ENCODE measurements at places on chromosomes 16 and 17. TPM values are rescaled to one million over a fixed set of nuclear protein-coding genes. Genes with fewer than 3 reads are reported as not detected.

- DNase-seq: no peak
These were observed 91.3 kb downstream of the METRNL start for GRCh38 chr17:83170571-83171260.

DNA sequence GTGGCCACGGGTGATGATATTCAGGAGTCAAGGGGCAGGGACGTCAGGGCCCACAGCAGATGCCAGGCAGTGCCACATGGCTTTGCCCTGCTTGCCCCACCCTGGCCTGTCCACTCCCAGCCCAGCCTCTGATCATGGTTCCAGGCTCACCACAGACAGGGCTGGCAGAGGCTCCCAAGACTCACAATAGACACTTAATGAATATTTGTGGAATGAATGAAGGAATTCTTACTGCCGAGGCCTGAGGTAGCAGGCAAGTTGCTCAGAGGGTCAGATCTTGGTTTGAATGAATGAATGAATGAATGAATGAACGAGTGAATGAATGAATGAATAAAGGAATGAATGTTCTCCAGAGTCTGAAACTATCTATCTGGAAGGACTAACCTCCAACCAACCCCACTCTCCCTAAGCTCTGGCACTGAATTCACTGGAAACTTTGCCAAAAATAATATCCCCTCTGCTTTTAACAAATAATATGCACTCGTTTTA lies 60.9 kb downstream of the RAI1 start:
- no peak for DNase-seq

GRCh38 chr16:72371307-72372086 lies 199.5 kb upstream of the PMFBP1 start:
- DNase-seq: no peak

DNA sequence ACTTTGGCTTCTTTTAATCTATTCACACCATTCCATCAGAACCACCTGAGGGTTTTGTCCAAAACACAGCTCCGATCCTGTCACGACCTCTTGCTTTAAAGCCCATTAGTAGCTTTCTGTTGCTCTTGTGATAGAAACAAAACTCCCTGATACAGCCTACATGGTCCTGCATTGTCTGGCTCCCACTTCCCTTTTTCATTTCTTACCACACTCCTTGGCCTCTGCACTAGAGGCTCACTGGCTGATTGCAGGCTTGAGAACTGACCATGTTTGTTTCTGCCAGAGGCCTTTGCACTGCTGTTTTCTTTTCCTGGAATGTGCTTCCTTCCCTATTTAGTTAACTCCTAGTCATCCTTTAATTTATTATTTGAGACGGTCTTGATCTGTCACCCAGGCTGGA lies 23.7 kb downstream of the IST1 start:
- DNase-seq: no peak

Gene NPIPA2
- total RNA-seq: 0.71 TPM

DNA sequence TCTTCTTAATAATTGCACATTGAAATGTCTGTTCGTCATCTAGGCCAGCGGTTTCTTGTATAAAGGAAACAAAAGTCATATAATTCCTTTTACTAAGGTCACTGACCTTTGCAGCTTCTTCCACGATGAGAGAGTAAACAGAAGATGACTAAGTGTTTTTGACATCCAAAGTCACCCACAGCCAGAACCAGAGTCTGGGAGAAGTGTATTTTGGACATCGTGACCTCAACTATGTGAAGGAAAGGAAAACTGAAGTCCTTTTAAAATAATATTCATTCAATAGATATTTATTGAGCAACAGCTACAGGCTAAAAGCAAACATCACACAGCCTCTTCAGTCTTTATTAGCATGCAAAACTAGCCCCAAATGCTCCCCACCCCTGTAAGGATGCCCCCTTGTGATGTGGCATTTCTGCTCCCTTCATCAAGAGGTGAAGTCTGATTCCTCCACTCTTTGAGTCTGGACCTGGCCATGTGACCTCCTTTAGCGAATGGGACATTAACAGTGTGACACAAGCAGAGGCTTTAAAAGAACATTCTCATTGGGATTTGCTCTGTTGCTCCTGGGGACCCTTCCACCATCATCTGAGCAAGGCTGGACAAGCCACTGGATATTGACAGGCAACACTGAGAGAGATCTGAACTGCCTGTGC lies 8.1 kb upstream of the PMP22 start:
- DNase-seq: no peak

Gene CCL11
- not detected for total RNA-seq

Gene KCNJ18
- not detected for total RNA-seq

DNA sequence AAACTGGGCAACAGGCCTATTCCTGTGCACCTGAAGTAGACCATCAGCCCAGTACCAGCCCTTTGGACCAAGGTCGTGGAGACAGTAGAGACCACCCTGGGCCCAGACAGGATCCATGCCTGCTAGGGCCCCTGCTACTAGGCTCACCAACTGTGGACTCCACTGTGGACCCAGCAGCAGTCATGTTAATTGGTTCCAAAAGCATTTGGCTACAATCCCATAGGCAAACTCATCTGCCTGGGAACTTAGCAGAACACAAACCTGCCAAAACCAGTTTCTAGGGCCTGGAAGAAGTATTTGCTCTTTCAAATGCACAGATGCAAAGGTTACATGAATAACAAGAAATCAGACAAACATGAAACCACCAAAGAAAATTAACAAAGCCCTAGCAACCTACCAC lies 53.1 kb downstream of the ACSM2A start:
- DNase-seq: no peak

DNA sequence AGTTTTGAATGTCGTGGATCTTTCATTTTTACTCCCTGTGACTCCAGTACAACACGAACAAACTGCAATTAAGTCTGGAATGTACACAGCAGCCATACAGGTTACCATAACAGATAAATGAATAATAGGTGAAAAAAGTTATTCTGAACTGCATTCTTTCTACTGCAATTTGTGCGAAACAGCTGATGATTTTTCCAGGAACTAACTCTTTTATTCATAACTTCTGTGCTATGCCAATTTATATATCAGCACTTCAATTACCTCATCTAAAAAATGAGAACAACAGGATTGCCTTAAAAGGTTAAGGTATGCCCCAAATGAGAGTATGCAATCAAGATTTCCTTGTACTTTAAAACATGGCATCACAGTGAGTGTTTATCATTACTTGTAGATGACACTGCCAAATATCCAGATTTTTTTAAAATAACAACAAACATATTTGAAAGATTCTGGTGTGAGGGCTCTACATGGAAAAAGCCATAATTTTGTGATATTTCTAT lies 238.9 kb downstream of the CDH8 start:
- DNase-seq: no peak

- DNase-seq: no peak
These were observed 191.7 kb downstream of the PRKCB start for GRCh38 chr16:24027466-24027865.

GRCh38 chr16:50833929-50834328 lies 92.0 kb downstream of the CYLD start:
- no peak for DNase-seq

GRCh38 chr17:4881761-4882555 lies 17.4 kb upstream of the C17orf107 start:
- no peak for DNase-seq

DNA sequence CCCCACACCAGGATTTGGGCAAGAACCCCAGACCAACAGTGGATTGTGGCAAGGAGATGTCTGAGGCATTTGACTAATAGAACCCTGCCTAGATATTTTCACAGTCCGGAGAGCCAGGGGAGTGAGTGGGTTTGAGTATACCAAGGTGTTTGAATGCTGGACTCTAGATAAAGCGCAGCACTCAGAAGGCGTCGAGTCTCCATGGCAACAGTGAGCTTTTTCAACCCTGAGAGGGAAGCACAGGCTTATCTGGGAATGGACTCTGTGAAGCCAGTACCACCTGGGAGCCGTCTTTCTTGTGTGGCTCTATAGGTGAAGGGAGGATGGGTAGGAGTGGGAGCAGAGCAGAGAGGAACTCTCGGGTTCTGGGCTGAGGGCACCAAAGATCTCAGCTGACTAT lies 147.0 kb downstream of the SHISA6 start:
- no peak for DNase-seq

Gene SLC6A2
- not detected for total RNA-seq

DNA sequence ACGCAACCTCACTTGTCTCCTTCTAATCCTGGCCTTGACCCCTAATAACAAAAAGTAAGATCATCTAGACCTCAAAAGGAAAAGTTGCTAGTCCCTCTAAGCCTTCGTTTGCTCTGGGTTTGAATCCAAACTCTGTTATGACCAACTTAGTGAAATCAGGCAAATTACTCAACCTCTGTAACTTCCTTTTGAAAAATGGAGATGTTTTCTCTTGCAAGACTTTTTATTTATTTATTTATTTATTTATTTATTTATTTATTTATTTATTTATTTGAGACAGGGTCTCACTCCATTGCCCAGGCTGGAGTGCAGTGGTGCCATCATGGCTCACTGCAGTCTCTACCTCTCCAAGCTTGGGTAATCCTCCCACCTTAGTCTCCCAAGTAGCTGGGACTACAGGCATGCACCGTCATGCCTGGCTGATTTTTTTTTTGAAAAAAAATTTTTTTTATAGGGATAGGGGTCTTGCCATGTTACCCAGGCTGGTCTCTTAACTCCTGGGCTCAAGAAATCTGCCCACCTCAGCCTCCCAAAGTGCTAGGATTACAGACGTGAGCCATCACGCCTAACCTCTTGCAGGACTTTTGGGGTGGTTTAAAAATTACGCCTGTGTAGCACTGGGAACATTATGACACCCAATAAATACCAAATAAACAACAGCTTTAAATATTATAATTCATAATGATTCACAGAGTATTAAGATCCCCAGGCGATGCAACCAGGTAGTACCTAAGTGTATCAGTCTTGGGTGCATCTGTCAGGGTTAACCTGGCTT lies 63.4 kb downstream of the PITPNC1 start:
- no peak for DNase-seq

Gene CYGB
- total RNA-seq: not detected

DNA sequence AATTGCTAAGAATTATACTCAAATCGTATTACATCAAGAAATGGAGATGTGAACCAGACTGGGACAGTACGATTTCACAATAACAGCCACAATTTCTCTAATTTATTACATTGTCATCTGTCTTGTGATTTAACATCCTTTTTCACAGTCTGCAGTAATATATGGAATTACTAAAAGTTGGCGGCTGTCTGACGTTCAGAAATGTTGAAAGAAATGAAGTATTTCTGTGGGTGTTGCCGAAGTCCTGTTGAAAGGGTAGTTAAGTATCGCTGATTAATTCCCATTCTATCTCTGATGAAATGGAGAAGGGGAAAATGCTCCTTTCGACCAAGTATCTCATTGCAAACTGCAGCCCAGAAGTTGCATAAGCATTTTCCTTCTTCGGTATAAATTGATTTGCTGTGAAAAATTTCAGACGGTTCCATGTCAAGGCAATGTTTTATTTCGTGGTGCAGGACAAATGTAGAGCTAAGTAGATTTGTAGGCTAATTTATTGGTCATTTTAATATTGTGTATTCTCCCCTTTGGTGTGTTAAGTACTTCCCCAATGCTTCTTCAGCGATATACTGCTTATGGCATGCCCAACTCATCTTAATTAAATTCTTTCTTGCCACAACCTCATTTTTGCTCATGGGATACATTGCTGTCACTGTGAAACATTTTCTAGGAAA lies 775.2 kb upstream of the RBFOX1 start:
- DNase-seq: no peak

DNA sequence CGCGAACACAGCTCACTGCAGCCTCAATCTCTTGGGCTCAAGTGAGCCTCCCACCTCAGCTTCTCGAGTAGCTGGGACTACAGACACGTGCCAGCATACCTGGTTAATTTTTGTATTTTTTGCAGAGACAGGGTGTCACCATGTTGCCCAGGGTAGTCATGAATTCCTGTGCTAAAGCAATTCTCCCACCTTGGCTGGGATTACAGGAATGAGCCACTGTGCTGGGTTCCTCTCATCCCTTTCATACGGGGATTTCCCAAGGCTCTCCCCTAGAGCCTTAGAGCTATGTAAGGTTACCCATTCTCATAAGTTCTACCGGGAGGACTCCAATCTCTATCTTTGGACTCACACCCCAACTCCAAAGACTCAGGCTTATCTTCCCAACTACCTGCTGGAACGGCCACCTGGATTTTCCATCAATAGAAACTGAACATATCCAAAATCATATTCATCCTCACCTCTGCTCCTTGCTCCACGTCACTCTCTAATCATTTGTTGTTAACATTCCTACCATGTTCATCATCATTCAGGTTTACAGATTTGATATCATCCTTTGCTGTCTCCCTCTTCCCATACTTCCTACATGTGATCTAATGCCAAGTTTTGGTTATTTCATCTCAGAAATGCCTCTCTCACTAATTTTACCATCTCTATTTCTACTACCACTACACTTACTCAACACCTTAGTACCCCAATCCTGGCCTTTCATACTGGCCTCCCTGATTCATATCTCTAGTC lies 92.5 kb downstream of the NCOR1 start:
- DNase-seq: no peak

- DNase-seq: no peak
These were observed 5.1 kb downstream of the ARMC5 start for GRCh38 chr16:31464348-31464769.

DNA sequence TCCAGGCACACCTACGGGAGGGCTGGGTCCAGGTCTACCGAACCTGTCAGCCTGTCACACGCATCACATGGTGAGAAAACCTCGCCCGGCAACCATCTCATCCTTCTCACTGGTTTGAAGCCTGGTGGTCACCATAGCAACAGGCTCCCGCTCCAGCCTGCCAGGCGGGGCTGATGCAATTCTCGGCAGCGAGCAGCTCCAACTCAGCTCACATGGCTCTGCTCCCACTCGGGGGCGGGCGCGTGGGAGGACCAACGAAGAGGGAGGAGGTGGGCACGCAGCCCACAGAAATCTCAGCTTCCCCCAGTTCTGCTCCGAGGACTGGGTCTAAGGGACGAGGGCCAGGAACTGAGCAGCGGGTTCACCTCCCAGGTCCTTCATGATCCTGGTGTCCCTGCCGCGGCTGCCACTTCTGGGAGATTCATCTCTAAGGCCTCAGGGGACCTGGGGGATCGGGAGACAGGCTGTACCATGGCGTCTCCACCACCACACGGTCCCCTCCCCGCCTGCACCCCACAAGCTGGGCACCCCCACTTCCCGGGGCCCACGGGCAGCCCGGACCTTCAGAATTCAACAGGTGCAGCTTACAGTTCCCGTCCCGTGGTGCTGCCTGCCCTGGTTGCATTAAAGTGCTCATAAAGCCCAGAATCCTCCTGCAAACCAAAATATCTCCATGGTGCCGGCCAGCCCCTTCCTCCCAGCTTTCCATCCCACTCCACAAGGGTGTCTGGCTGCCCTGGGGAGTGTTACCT lies 25.8 kb downstream of the ABR start:
- peak; percentile 13 for DNase-seq

Gene PFAS
- total RNA-seq: 55.8 TPM

Data from SJCRH30 (cell line).